CD4-positive, alpha-beta T cell treated with Interleukin-6 at 100 ng/mL for 8 hours (primary cell): ENCODE measurements at places on chromosomes 16 and 17.

DNA sequence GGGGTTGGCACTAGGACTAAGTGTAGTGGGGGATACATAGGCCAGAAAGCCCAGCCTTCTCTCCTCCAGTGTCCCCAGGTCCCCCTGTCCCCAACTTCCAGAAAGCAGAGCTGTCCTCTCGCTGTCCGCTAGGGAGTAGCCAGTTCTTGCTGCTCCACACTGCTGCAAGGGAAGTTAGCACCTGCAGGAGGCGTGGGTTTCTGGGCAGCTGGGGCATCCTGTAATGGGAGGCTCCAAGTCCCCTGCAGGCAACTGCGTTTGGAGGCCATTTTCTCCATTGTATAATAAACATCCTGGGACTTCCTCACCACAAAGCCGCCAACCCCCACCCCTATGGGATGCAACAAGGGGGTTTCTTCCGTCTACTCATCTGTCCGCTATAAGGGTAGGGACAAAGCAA, 1.7 kb downstream of the RPRML start:
- DNase-seq = no peak

- DNase-seq = no peak
These were observed 21.6 kb downstream of the SPNS2 start for GRCh38 chr17:4520060-4520893.

DNA sequence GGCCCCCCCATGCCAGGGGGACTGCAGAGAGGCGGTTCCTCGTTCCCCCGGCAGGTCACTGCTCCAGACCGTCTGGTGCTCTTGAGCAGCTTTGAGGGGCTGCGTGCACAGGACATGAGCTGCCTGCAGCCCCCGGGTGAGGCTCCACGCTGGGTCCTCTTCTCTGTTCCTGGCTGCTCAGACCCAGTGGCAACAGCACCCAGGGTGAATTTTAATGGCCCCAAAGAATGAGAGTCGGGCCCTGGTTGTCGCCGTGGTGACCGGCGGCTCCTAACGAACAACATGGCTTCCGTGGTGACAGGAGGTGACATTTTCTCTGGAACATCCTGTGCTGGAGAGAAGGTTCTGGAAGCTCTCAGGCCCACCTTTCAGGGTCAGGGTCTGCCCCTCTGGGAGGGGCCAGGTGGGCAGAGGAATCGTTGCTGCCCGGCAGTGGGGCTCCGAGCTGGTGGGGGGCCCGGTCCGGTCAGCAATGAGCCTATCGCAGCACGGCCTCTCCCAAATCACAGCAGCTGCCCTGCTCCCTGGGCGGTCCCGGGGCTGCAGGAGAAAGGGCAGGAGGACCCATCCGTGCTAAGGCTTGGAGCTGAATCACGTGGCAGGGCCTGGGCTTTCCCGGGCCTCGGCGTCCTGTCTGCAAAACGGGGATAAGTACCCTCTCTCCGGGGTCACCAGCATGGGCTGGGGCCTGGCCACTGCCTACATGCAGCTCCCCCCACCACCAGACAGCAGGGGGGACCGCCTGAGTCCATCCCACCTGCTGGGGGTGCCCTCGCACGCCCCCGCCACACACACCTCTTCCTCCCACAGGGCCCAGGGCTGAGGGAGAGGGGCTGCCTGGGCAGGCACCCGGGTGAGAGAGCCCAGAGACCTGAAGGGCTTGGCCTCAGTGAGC, 3.4 kb upstream of the C1QTNF8 start:
- no peak for DNase-seq

- no peak for DNase-seq
These were observed 40.3 kb downstream of the PKD1 start for GRCh38 chr16:2095315-2095853.

- no peak for DNase-seq
These were observed 141.4 kb downstream of the PMP22 start for GRCh38 chr17:15123593-15124263.

DNA sequence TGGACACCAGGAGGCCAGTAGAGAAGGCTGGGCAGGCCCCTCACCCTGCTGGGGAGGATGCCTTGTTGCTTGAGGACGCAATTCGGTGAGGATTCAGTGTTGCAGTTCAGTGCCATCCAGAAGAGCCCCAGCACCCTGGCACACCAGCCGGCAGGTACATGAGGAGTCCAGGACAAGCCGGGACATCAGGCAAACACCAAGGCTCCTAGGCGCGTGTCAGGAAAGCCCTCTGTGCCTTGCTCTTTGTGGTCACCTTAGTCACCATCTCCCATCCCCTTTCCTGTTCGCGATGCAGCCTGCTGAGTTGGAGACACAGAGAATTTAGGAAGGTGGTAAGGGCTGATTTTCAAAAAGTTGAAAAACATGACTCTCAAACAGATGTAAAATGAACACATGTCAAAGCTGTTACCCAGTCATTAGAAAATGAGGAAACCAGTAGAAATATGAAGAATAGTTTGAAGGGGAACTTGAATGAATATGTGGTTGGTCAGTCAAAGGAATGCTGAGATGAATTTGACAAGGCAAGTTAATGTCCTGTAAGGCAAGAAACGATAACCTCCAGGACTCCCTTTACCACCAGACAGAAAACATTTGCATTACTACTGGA, 2.3 kb upstream of the NCBP3 start:
- DNase-seq = no peak

DNA sequence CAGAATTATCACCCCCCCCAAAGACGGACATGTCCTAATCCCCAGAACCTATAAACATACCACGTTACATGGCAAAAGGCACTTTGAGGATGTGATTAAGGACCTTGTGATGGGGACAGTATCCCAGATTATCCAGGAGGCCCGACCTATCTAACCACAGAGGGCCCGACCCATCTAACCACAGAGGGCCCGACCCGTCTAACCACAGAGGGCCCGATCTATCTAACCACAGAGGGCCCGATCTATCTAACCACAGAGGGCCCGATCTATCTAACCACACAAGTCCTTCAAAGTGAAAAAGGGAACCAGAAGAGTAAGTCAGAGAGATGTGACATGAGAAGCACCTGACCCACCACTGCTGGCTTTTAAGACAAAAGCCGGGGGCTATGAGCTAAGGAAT, 56.8 kb downstream of the ANKFY1 start:
- no peak for DNase-seq

DNA sequence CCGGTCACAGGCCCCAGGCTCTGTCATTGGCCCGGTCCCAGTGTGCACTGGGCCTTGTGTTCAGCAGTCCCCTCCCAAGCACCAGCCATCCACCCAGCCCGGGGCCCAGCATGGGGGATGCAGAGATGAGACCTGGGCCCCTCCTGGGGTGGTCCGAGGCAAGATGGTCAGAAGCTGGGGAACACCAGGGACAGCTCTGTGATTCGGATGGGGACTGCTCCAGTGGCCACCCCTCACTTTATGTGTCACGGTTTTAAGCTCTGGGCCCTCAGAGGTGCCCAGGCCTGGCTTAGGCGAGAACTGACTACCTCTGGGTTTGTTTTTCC, 92.0 kb upstream of the PLCG2 start:
- no peak for DNase-seq

- no peak for DNase-seq
These were observed 51.9 kb upstream of the ADORA2B start for GRCh38 chr17:15892731-15893657.

GRCh38 chr17:70464995-70465394, 295.7 kb downstream of the KCNJ2 start:
- DNase-seq = no peak

GRCh38 chr16:66692341-66692740, 4.2 kb downstream of the CMTM4 start:
- no peak for DNase-seq

DNA sequence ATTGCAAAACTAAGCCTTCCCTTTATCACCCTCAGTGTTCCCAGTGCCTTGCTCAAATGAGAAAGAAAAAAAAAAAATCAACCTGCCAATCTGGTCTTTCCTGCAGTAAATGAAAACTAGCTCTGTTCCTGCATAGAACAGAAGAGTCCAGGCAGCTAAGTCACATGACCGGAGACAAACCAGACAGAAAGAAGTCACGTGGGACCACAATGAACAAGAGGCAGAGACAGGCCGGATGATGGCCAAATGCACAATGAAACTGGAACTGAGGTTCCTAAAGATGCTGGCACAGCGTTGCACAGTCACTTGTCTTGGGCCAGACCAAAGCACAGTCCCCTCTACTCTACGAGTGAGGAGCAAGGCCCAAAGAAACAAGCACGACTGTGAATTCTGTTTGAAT, 172.5 kb downstream of the GRIN2A start:
- no peak for DNase-seq

- no peak for DNase-seq
These were observed 54.1 kb downstream of the METRNL start for GRCh38 chr17:83133302-83134121.

DNA sequence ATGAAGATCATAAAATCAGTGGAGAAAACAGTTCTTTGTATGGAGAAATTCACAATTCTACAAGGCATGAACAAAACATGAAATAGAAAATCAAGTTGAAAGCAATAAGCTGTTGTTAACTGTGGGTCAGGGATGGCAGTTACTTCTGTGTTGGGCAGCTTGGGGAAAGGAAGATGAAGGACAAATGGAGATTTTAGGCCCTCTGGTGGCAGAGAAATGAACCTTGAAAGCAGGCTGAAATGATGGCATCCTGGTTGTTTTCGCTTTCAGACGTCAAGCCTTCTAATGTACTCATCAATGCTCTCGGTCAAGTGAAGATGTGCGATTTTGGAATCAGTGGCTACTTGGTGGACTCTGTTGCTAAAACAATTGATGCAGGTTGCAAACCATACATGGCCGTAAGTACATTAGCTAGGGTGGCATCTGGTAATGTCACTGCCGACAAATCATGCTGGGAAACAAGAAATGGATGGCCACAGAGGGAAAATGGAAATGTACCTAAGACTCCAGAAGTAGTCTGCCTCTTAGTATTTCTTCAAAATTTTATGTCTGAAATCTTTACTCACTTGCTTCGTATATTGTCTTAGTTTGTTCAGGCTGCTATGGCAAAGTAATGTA, 108.9 kb downstream of the MAP2K6 start:
- DNase-seq = no peak

DNA sequence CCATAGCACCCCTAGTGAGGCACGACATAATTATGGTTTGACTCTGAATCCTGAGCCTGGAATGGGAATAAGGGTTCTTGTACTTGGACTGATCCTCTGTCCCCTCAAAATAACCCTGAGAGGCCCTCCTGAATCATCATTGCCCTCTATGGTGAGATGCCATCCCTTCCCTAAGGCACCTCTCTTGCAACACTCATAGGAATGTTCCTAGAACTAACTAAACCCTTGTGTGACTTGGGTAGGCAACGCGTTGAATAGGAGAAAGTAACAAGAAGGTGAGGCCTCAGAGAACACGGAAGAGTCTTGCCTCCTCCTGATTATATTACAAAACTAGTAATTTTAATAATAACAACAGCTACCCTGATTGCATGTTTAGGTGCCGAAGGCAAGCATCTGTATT, 189.1 kb upstream of the ANKFN1 start:
- DNase-seq = no peak

GRCh38 chr16:8931859-8932258, 31.8 kb downstream of the USP7 start:
- DNase-seq = peak; percentile 37

- DNase-seq = no peak
These were observed 13.0 kb downstream of the CCDC182 start for GRCh38 chr17:57732062-57732461.
